ENCODE measurements at places on chromosomes 11 and 22.

GRCh38 chr22:44080936-44081861 lies 57.1 kb downstream of the PARVB start:
- DNase-seq: no peak

DNA sequence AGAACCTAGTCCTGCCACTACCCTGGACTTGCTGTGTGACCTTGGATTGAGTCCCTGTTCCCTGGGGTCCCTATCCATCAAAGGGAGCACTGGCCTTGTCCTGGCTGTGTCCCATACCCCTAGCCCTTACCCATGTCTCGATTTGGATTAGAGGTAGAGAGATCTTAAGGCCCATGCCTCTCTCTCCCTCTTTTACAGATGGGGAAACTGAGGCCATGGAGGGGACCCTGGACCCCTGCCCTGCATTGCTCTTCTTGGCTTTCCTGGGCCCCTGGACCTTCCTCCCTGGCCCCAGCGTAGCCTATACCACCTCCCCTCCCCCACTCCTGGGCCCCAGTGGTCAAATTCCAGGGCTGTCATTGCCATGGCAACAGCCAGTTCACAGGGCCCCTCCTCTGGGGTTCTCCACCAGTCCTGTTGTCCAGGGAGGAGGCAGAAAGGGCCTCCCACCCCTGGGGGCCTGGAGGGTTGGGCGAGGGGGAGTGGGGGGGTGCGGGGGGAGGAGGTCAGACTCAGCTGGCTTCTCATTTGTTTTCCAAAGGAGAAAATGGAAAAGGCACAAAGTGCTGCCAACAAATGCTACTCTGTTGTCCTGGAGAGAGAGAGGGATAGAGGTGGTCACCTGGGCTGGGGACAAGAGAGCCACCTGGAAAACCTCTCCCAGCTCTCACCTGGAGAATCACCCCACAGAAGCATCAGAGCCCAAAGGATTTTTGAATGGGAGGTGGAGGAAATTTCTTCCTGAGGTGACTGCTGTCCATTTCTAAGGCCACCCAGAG lies 23.3 kb downstream of the ARHGEF17 start:
- DNase-seq: no peak

DNA sequence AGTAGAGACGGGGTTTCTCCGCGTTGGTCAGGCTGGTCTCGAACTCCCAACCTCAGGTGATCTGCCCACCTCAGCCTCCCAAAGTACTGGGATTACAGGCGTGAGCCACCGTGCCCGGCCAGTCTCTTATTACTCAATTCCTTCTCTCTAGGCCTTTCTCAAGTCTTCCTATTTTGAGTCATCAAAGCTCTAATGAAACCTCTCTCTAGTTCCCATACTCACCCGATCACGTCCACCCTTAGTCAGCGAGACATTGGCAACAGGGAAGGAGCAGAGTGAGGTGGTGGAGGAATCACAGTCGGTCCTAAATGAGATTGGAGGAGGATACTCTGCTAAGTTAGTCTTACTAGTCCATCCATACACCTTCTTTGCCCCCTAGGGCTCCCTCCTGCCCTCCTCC lies 5.0 kb downstream of the BSCL2 start:
- no peak for DNase-seq

- DNase-seq: no peak
Measured at GRCh38 chr11:1652771-1653540, 23.4 kb downstream of the KRTAP5-5 start.

GRCh38 chr11:113647856-113648255 lies 58.3 kb downstream of the TMPRSS5 start:
- no peak for DNase-seq

GRCh38 chr11:61959114-61959513 lies 8.3 kb downstream of the FTH1 start:
- DNase-seq: no peak

GRCh38 chr22:32802237-32802765 lies 796 bp downstream of the TIMP3 start:
- DNase-seq: no peak

DNA sequence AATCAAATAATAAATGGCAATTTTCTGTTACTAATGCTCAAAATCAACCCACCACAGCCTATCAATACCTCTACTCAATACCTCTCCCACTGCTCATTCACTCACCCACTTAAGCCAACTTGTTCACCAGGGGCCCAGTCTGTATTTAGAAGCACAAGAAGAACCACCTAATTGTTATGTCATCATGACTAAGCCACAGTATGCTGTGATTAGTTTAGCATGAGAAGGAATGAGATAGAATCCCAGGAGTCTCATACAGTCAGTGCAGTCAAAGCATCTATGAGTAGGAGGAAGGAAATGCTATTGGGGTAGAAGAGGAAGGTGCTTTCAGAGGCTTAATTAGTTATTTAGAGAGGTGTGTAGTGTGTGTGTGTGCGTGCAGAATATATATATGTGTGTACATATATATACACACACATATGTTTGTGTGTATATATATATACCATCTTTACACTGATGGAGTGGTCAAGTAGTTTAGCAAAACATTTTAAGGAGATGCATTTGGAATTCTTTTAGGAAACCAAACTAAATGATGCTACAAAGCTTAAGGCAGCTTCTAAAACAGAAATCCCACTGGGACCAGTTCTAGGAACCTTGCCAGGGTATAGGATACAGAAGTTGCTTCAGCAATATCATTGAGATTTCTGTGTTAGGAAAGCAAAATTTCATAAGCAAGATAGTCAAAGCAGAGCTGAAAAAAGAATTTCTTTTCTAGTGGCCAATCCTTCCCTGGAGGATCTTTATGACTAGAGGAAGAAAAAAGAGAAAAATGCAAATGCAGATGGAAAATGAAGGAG lies 27.5 kb downstream of the KCNA4 start:
- DNase-seq: no peak

- DNase-seq: no peak
Measured at GRCh38 chr22:35648066-35649025, at the start of gene APOL6. APOL6 (plus strand) TSS chr22:35648446; CDS start chr22:35656426, 7,980 bp downstream.

DNA sequence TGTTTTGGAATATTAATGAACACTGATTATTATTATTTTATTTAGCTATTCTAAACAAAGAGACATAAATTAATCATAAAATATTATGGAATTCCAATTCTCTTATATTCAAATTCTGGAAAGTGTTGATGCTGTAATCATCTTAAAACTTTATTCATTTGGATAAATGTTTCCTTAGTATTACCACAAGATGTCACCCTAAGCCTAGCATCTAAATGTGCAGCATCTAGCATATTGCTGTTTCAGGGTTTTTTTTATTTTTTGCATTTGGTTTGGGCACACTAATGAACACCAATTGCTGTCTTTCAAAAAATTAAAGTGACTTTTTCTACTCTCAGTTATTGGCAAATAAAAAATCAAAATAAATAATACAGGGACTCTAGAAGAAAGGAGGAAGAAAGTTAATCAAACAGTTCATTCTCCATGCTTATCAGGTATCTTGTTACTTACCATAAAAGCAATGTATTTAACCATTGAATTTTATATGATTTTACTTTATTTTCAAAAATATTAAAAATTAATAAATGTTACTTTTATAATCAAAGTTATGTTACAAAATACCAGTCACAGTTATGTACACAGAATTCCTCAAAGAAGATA lies 31.8 kb downstream of the DLG2 start:
- DNase-seq: no peak

GRCh38 chr11:119764108-119764868 lies 35.3 kb upstream of the NECTIN1 start:
- no peak for DNase-seq

GRCh38 chr11:77316733-77317342 lies 15.4 kb upstream of the GDPD4 start:
- no peak for DNase-seq

- DNase-seq: peak; percentile 23
Measured at GRCh38 chr11:119790476-119790875, 61.5 kb upstream of the NECTIN1 start.

DNA sequence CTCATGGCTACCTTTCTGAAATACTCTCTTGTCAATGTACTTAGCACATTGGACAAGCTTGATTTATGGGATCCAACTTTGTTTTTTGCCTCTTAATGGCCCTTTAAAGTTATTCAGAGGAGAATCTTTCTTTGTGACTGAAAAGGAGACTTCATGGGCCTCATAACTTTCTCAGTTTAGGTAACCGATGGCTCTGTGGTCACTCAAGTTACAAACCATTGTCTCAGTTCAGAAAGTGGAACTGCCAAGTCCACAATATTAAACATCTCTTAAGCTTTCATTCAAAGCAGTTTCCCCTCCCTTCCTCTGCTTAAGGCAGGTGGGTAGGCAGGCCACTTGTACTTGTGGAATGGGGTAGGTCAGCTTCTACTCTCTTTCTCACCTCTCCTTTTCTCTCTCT lies 12.3 kb upstream of the ARL14EP start:
- DNase-seq: no peak

- no peak for DNase-seq
Measured at GRCh38 chr11:130553306-130553705, 104.9 kb downstream of the ADAMTS15 start.

GRCh38 chr11:27158456-27159334 lies 118.1 kb downstream of the BBOX1 start:
- no peak for DNase-seq

GRCh38 chr22:40029189-40029890 lies 34.6 kb downstream of the FAM83F start:
- no peak for DNase-seq

DNA sequence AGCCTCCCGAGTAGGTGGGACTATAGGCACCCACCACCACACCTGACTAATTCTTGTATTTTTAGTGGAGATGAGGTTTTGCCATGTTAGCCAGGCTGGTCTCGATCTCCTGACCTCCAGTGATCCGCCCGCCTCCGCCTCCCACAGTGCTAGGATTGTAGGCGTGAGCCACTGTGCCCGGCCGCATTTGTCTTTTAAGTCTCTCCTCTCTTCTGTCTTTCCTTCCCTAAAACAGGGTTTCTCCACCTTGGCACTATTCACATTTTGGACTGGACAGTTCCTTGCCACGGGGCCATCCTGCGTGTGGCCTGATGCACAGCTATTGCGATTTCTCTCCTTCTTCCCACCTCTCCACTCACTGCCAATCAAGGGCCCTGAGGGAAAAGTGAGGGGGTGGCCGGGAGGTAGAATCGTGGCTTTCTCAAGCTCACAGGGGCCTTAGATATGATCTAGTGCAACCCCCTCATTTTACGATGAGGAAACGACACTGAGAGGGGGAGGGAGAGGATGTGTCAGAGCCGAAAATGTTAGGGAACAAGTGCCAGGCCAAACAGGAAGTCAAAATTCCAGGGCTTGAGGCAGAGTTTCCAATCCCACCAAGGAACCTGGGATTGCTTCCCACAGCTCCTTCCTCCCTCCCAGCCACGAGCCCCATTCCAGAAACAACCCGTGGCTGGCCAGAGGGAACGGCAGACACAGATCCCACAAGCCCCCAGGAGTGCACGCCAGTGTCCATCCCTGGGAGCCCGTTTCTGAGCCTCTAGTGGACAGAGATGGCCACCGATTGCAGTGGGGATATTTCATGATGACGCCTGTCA lies 21.2 kb downstream of the SCGB1A1 start:
- no peak for DNase-seq

DNA sequence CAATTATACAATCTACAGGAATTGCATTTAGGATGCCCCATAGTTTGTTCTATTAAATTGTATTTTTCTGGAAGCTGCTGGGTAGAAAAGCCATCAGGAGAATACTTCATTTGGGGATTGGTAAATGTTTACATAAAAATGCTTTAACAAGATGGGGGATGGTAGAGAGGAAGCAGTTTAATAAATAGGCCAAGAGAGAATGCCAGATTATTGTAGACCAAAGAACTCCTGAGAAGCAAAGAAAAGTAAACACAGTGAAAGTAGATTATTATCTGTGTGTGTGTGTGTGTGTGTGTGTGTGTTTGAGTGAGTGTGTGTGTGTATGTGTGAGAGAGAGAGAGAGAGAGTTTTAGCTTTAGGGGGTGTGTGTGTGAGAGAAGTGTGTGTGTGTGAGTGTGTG lies 820.4 kb upstream of the CCDC90B start:
- no peak for DNase-seq

DNA sequence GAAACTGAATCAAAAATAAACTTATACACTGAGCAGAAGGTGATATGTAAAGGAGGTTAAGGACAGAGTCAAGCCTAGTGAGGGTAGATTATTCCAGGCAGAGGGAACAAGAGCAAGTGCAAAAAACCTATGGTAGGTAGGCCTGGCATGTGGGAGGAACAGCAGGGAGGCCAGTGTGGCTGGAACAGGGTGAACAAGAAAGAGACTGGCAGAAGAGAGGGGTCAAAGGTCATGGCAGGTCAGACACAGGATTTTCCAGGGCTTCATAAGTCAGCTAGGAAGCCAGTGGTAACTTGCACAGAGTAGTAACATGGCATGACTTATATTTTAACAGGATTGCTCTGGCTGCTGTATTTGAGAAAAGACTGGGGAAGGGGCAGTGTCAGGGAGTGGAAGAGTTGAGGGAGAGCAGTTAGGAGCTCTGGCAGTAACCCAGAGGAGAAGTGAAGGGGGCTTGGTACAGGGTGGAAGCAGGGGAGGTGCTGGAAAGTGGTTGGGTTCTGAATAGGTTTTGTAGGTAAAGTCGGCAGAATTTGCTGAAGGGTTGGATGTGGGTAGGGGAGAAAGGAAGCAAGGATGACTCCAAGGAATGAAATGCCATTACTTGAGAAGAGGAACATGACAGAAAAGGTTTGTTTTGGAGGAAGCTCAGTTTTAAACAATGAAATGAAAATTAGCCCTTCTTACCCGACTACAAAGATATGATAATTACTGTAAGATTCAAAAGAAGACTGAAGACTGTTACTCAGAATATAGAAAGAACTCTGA lies 86.2 kb downstream of the ZNRF3 start:
- DNase-seq: no peak

Data from RWPE2 (cell line).